ENCODE measurements at places on chromosomes 12 and 14.

- no peak for DNase-seq
These were observed 42.1 kb downstream of the CIT start for GRCh38 chr12:119835068-119835467.

- DNase-seq: no peak
These were observed 36.2 kb downstream of the EML1 start for GRCh38 chr14:99829450-99829849.

- DNase-seq: no peak
These were observed 54.6 kb downstream of the TSPAN11 start for GRCh38 chr12:30980955-30981662.

- no peak for DNase-seq
These were observed 7.6 kb upstream of the OVCH1 start for GRCh38 chr12:29505122-29505521.

- no peak for DNase-seq
These were observed 14.0 kb downstream of the KCTD10 start for GRCh38 chr12:109462868-109463692.

DNA sequence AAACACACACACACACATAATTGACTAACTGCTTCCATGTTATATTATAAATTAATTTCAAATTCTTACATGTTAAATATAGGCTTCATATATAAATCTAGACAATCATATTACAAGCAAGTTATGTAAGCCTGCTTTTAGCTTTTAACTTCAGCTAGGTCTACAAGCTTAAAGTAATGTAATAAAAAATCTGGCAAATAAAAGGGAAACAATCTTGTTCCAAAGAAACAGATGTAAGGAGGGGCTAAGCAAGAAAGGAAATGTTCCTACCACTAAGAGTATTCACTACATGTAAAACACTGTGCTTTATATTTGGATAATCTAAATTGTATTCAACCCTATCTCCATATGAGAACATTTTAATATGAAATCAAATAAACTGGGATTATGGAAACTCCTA, 110.4 kb downstream of the SLC6A15 start:
- DNase-seq: no peak

- peak; percentile 51 for DNase-seq
These were observed at the start of gene SLC25A29 for GRCh38 chr14:100306101-100306997. Gene SLC25A29 (minus strand): TSS chr14:100306444. CDS start chr14:100306232, 212 bp downstream.

DNA sequence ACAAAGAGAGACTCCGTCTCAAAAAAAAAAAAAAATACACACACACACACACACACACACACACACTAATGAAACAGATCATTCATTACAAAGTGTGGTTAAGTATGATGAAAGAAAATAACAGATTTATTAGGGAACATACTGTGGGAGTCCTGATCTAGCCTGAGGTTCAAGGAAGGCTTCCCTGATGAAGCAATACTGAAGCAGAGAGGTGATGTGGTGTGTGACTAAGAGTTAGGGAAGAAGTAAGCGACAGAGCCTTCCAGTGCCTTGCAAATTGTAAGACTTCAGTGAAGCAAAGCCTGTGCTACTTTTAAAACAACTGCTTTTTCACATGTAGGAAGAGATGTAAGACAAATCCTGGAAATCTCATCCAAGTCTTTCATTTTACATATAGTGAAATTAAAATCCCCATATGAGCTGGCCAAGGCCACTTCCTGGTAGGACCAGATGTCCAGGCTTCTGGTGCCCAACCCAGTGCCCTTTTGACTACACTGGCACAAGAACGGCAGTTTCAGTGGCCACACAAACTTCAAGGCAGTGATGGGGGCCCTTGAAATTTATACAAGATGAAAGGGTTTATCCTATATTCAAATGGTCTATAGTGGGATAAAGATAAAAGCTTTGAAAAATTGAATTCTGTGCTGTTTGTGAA, 86.2 kb downstream of the STON2 start:
- no peak for DNase-seq

DNA sequence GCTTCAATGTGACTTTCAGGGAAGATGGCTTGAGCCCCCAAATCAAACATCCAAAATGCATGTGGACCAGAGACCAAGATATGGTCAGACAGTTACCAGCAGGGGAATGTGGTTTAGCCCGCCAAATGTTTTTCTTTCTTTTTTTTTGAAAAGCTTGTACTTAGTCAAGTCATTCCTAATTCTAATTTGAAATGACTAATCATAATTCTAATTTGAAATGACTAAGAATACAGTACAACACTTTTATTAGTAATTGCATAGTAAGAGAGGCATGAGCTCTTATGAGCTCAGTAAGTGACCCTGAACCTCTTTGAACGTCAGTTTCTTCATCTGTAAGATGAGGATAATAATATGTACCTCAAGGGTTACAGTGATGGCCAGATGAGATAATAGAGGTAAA, 72.4 kb downstream of the HECTD4 start:
- DNase-seq: no peak

- DNase-seq: no peak
These were observed 6.2 kb upstream of the ZDHHC17 start for GRCh38 chr12:76757694-76758093.

DNA sequence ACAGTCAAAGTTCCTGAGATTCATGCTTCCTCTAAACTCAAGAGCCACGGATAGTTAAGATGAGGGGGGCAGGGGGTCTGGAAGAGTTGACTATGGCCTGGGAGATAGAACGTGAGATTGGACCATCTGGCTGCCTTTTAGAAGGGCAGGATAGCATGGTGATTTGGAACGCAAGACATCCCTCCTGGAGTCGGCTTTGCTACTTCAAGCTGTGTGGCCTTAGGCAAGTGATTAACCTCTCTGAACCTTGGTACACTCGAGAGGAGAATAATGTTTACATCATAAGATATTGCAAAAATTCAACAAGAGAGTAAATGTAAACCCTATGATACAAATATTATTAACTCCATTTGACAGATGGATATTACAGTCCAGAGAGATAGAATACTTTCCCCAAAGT, 49.7 kb downstream of the RPH3A start:
- no peak for DNase-seq

DNA sequence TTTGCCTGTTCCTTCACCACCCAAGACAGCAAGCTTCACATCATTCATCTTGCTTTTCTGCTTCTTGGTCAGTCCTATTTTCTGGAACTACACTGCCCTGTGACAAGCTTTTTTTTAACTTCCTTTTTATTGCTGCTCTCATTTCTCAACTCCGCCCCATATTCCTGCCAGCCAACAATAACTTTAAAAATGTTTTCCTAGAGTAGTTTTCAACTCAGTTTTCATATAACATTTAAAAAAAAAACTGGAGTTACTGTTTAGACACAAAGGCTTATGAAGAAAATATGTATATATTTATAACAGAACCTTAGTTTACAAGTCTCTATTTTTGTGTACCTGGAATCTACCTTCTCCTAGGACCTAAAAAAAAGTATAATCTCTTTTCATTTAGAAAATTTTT, at the start of gene RERGL:
Gene RERGL (minus strand): TSS at position 101 of the 400 bp plus-strand sequence. CDS start 53 bp downstream, at position 48.
- no peak for DNase-seq

DNA sequence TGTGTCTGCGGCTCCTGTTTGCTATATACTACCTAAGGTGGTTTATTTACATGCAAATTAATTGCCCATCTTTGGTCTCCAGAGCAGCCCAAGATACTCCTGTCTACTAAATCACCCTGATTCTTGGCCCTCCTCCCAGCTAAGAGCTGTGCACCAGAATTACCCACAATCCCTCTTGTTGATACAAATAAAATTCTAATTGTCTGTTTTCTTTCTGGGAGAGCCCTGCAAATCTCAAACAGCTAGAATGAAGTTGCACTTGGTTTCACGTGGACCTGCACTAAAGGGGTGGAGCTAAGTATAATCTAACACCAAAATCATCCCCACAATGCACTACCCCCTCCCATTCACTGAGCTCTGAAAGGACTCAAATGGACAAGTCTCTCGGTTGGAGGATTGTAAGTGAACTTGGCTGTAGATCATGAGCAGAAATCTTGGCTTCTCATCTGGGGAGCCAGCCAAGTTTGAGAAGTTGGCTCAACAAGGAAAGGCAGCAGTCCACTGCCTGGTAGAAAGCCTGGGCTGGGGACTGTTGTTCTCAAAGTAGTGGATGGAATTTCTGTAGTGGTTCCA, 6.6 kb downstream of the MAX start:
- DNase-seq: no peak

GRCh38 chr14:105275267-105275946, 25.4 kb downstream of the BRF1 start:
- no peak for DNase-seq

DNA sequence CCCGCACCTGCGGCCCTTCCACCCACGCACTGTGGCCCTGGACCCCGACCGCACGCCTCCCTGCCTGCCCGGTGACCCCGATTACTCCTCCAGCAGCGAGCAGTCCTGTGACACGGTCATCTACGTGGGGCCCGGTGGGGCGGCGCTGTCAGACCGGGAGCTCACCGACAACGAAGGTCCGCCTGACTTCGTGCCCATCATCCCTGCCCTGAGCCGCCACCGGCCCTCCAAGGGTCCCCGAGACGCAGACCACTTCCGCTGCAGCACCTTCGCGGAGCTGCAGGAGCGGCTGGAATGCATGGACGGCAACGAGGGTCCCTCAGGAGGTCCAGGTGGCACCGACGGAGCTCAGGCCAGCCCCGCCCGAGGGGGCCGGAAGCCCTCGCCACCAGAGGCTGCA, 36.7 kb downstream of the KIF26A start:
- DNase-seq: no peak

- DNase-seq: no peak
These were observed 1.9 kb downstream of the MYO1A start for GRCh38 chr12:57047981-57048380.

DNA sequence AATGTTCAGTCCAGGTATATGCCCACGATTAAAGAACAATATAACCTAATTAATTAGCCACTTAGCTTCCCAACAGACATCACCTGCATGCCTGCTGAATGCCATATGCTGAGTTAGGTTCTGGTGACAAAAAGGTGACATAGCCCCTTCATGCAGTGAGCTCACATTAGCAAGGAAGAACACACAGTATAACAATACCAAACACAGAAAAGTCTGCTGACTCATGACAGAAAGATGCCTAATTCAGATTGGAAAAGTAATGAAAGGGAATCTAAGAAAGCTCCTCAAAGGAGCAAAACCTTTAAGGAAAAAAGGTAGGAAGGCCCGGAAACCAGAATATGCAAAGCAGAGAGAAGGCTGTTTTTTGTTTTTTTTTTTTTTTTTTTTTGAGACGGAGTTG, 59.0 kb downstream of the FERMT2 start:
- DNase-seq: no peak

DNA sequence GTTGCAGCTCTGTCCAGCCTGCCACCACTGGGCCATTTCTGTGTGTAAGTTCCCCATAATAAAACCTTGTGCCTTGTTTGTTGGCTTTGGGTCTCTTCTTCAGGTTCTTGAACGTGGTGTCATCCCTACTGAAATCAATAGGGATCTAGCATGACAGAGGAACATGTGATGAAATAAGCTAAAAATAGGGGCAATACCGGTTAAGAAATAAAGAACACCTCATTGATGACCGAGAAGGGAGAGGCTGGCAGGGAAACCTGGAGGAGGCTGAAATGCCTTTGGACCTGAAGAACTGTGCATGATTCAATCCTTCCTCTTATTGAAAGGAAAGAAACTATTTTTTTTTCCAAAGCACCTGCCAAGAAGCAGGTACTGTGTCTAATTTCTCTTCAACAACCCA, 172.3 kb downstream of the PPM1H start:
- DNase-seq: no peak

DNA sequence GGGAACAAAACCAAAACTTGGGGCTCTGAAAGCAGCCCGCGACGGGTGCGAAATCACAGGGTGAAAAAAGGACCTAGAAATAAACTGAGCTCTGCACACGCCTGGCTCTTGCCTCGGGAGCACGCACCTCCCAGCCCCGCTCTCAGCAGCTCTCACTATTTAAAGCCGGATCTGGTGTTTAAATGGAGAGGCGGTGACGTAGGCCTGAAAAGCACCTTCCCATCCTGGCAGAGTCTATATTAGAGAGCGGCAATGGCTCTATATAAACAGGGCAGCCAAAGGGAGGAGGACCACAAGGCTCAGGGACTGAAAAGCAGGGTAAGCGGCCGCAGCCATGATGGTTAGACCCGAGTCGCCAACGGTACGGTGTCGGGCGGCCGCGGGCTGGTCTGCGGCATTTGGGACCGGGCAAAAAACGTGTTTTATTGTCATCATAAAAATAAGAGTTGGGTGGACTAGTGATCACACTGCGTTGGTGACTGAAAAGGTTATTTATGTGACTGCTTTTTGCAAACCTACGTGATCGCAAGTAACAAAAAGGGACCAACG, 1.5 kb downstream of the GTF2A1 start:
- DNase-seq: peak; percentile 71

DNA sequence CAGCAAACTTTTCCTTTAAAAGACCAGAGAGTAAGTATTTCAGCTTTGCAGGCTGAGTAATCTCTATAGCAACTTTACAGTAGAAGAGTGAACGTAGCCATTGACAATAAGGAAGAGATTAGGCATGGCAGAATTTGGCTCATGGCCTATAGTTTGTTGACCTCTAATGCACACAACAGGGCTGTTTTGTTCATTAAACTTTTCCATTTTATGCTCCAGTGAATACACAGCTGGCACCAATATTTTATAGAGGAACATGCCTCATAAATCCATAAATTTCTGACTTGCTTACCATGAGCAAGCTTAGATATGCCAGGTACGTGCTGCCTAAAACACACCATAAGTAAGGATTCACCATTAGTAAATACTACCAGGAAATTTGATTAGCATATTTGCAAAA, 609.0 kb upstream of the STXBP6 start:
- DNase-seq: no peak

DNA sequence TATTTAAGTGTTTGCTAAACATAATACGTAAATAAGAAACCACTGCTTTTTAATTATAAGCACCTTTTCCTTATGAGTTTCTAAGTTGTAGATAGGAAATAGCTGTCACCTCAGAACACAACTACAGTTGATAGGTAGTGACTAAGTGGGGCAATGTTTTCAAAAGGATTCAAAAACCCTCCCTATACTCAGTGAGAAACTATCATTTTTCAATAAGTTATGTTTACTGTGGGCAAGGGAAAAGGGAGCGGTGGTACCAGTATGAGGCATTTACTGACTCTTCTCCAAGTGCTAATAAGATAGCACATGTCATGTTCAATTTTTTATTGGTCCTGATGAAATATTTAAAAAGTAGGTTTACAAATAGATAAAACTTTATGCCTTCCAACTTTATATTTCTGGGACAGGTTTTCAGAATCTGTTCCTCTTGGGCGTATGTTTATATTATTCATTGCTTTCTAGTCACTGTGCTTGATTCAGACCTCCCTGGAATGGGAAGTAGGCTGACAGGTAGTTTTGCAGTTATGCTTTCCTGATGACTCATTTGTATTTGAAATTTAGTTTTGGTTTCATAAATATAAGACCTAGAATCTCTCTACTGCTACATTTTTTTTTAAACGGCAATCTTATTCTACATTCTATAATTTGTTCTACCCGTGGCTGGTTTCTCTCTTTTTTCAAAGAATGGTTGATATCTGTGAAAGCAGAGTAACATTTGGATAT, 153.1 kb downstream of the TMEM117 start:
- DNase-seq: no peak

DNA sequence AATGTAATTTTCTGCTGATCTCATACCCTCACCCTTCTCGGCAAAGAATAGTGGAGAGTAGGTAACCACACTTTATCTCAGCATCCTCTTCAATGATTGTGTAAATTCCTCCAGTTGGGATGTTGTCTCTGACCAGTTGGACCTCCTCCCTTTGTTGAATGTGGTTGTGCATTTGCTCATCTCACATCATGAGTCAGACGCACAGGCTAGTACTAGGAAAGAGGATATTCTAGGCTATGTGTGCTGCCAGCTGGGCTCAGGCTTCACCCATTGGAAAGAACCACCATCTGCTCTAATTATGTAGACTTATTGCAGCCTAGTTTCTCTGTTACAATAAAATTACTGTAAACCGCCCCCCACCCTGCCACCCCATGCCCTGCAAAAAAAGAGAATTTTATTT, 90.3 kb downstream of the LMO3 start:
- no peak for DNase-seq

GRCh38 chr12:78002878-78003277, 172.2 kb downstream of the NAV3 start:
- DNase-seq: no peak
